T-helper 2 cell treated with Interferon-gamma antibody and Interleukin-4, amounts not matched to agents 100 ng/mL and 5 ng/mL, for 36 hours (primary cell): ENCODE measurements at places on chromosomes 12 and 14. TPM values are rescaled to one million over a fixed set of nuclear protein-coding genes. Genes with fewer than 3 reads are reported as not detected.

Gene BRI3BP
- 27.8 and 28.8 TPM in 2 replicates for total RNA-seq

Gene LTBR
- total RNA-seq = 0.14 and 0.20 TPM in 2 replicates

Gene CCDC197
- not detected in 2 replicates for total RNA-seq

Gene ADGRD1
- total RNA-seq = 0.50 and 0.61 TPM in 2 replicates

Gene NEUROD4
- total RNA-seq = not detected in 2 replicates

Gene AKAP3
- 0.93 and 1.4 TPM in 2 replicates for total RNA-seq

Gene CELA1
- 0.16 TPM in 1 of 2 replicates, not detected in the other for total RNA-seq

Gene FITM1
- 0.57 and 1.1 TPM in 2 replicates for total RNA-seq

Gene ATP2A2
- total RNA-seq = 180 and 186 TPM in 2 replicates

Gene VRTN
- not detected in 2 replicates for total RNA-seq

Gene SIX6
- not detected in 2 replicates for total RNA-seq

Gene PMCH
- total RNA-seq = 2.8 and 3.6 TPM in 2 replicates

Gene FOXN4
- not detected in 2 replicates for total RNA-seq

Gene TMTC1
- 0.30 and 0.39 TPM in 2 replicates for total RNA-seq

Gene SLC5A8
- not detected in 2 replicates for total RNA-seq

Gene ESRRB
- total RNA-seq = 0.05 and 0.25 TPM in 2 replicates

Gene ANKRD52
- total RNA-seq = 55.3 and 56.1 TPM in 2 replicates

Gene TRIM9
- total RNA-seq = 0.16 and 0.18 TPM in 2 replicates

Gene TBC1D30
- total RNA-seq = 0.11 and 0.30 TPM in 2 replicates

Gene GUCY2C
- total RNA-seq = not detected in 2 replicates

Gene PIANP
- total RNA-seq = not detected in 2 replicates

Gene CLEC12A
- 1.8 TPM in 2 replicates for total RNA-seq

Gene CCDC196
- not detected in 2 replicates for total RNA-seq

Gene CNTN1
- not detected in 2 replicates for total RNA-seq
